CD4-positive, alpha-beta T cell treated with Interleukin-17A for 4 hours (primary cell): ENCODE measurements at places on chromosomes 3 and 15.

GRCh38 chr3:116040152-116040551, 405.1 kb downstream of the LSAMP start:
- no peak for DNase-seq

GRCh38 chr15:36484038-36484778, 95.2 kb upstream of the CDIN1 start:
- DNase-seq = no peak

GRCh38 chr15:79308874-79309273, 2.0 kb upstream of the TMED3 start:
- no peak for DNase-seq

DNA sequence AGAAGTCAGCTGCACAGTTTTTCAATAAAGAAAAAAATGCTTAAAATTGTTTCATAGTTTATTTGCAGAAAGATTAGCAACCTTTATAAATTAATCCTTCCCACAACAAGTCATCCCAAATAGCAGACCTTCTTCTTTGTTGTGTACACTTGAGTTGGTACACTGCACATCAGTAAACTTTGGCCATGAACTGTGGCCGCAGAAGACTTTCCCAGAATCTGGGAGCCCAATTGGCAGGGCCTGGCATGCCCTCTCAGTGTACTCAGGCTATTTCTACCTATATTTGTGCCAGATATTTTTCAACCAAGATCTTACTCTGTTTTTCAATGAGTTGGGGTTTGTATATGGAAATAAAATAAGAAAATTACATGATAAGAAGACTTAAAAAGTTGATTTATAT, 133.1 kb downstream of the DIPK2A start:
- no peak for DNase-seq

DNA sequence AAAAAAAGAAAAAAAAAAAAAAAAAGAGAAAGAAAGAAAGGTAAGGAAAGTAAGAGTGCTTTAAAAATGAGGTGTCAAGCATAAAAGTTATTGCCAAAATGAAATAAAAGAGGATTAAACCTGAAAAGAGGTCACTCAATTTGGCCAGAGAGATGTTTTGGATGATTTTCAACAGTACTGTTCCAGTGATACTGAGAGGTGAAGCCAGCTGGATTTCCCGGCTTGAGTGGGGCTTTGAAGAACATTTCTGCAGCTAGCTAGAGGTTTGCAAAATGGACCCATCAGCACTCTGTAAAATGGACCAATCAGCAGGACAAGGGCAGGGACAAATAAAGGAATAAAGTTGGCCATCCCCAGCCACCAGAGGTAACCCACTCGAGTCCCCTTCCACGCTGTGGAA, 128.5 kb downstream of the LSAMP start:
- no peak for DNase-seq
